Urothelium cell line (cell line): ENCODE measurements at places on chromosomes 12 and 14.
A peak's percentile ranks its signal among the peaks of the same experiment; 100 is the strongest.

- no peak for DNase-seq
These were observed 331.4 kb downstream of the BCAT1 start for GRCh38 chr12:24617471-24617870.

GRCh38 chr12:48750769-48751356 is 34.4 kb upstream of the CCNT1 start:
- DNase-seq: no peak

- no peak for DNase-seq
These were observed 337.9 kb downstream of the DAD1 start for GRCh38 chr14:22251090-22251489.

- DNase-seq: no peak
These were observed 19.8 kb upstream of the CHFR start for GRCh38 chr12:132907216-132907615.

- DNase-seq: no peak
These were observed 21.9 kb upstream of the PTPRB start for GRCh38 chr12:70659077-70659606.

DNA sequence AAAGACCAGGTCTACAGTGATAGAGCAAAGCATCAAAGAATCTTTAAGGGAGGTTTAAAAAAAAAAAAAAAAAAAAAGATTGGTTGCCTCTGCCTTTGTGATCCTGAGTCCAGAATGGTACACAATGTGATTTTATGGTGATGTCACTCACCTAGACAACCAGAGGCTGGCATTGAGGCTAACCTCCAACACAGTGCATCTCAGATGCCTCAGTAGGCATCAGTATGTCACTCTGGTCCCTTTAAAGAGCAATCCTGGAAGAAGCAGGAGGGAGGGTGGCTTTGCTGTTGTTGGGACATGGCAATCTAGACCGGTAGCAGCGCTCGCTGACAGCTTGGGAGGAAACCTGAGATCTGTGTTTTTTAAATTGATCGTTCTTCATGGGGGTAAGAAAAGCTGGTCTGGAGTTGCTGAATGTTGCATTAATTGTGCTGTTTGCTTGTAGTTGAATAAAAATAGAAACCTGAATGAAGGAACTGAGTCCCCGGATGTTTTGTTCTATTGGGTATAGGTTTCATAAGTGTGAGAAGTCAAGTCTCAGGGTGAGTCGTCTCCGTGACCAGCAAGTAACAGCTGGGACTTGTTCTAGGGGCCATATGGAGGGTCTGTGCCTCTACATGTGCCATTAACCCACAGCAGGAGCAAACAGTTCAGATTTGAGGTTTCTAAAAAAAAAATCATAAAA is 9.3 kb downstream of the PEBP1 start:
- DNase-seq: no peak

DNA sequence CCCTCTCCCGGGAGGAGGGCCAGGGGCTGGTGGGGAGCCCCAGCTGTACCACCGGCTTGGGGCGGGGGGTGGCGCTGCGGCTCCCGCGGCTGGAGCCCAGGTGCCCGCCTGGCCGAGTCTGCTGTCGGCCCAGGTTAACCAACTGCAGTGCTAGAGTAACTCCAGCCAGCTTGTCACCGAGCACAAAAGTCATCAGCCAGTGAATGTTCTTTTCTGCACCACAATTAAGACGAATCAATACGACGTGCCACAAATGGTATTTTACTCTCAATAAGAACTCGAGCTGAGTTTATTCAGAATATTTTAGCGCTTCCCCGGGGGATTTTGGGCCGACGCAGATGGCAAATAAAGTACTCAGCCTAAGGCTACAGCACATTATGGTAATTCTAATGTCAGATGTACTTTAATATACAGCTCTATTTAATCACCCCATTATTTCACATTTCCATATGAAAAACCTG is 83.2 kb downstream of the BCL11B start:
- no peak for DNase-seq

- no peak for DNase-seq
These were observed 14.0 kb upstream of the HNF1A start for GRCh38 chr12:120964298-120964697.

GRCh38 chr14:98169170-98169587 is 1102.8 kb downstream of the BCL11B start:
- no peak for DNase-seq

DNA sequence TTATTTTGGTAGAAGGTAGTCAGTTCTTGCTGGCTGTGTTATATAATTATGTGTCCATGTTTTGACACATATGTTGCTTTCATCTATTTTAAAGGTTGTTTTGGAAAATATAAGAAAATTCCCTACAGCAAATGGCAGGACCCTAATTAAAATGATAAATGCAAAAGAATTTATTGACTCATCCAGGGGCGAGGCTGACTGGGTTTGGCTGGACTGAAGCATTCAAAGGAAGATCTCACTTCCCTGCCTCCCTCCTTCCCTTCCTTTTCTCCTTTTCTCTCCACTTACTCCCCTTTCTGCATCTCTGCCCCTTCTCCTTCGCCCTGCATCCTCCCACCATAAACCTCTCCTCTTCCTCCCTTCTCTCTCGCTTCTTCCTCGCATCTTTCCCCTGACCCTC is 129.6 kb downstream of the SNAPC1 start:
- DNase-seq: no peak

- DNase-seq: peak; percentile 40
These were observed 747 bp upstream of the DACT1 start for GRCh38 chr14:58637040-58637390.

DNA sequence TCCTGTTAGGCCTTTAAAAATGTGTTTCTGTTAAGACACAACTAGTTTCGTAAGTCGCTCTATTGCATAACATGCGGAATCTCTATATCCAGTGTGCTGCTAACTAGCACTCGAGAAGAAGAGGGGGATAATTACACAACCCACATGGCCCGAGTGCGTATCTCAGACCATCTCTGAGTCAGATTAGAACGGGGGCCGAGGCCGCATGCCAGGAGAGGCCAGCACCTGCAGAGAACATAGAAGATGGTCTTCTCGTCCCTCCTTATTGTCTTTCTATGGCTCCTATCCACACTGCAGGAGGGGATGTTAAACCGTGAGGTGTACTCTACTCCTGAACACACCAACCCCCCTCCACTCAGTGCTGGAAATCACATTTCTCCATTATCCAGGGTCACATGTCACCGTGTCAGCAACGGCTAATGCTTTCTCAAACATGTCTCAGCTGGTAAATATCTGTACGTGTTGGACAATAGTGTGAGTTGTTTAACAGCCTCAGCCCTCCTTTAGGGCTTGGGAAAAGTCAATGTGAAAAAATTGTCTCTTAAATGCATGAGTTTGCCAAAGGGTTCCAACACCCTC is 56.3 kb downstream of the CCDC88C start:
- DNase-seq: no peak
